ENCODE measurements at places on chromosomes 3 and 15. TPM values are rescaled to one million over a fixed set of nuclear protein-coding genes. Genes with fewer than 3 reads are reported as not detected.

The LSAMP gene
- total RNA-seq = 1.2 TPM

The SLC28A1 gene
- total RNA-seq = 0.91 TPM

The GOLGA8M gene
- total RNA-seq = 2.5 TPM

The CILP gene
- total RNA-seq = 7.3 TPM

The ZNF660 gene
- total RNA-seq = 1.1 TPM

The AADACL2 gene
- not detected for total RNA-seq

The MYO5A gene
- total RNA-seq = 6.5 TPM

The PRICKLE2 gene
- total RNA-seq = 8.7 TPM

The ZPLD1 gene
- not detected for total RNA-seq

The CPNE4 gene
- total RNA-seq = 17.9 TPM

The ADCY5 gene
- 249 TPM for total RNA-seq

The AADAC gene
- not detected for total RNA-seq

The TMA7 gene
- total RNA-seq = 258 TPM

The GOLGA8H gene
- total RNA-seq = 0.16 TPM

The PLA2G4D gene
- total RNA-seq = not detected

The SLC2A2 gene
- not detected for total RNA-seq

The SIDT1 gene
- 0.69 TPM for total RNA-seq

The SERPINI2 gene
- 0.41 TPM for total RNA-seq

The COL7A1 gene
- 24.4 TPM for total RNA-seq

The SLC22A14 gene
- total RNA-seq = not detected

The ITIH1 gene
- not detected for total RNA-seq

The CYP8B1 gene
- not detected for total RNA-seq

The SI gene
- total RNA-seq = not detected

The SLC28A2 gene
- total RNA-seq = not detected

The PARP15 gene
- total RNA-seq = 0.80 TPM
